ENCODE measurements at places on chromosomes 16 and 17.

DNA sequence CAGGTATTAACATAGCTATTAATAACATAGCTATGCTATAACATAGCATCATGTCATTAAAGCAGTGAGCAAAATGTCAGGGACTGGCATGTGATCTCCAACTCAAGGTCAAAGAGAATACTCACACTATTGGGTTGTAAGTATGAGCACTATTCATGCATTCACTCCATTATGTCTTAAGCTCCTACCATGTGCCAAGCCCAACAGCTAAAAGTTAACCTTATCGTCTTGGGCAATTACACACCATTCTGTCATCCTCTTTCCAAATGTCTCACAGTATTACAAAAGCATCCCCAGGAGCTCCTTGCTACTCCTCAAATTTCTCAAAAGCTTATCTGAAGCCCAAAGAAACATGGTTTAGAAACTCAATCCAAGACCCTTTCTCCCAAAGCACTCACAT, 22.0 kb upstream of the NOG start:
- peaks cover 4% of the 10 kb centered on the region for H3K27me3 ChIP-seq
- no peaks in the 10 kb centered on the region for H3K4me1 ChIP-seq
- no peak overlapping the region for H3K4me3 ChIP-seq
- no peak overlapping the region for H3K27ac ChIP-seq
- H3K36me3 ChIP-seq: no peaks in the 10 kb centered on the region

- H3K4me1 ChIP-seq: peaks cover 12% of the 10 kb centered on the region
- H3K27ac ChIP-seq: no peak overlapping the region
- no peaks in the 10 kb centered on the region for H3K36me3 ChIP-seq
These were observed 20.9 kb downstream of the ENGASE start for GRCh38 chr17:79095345-79096055.

DNA sequence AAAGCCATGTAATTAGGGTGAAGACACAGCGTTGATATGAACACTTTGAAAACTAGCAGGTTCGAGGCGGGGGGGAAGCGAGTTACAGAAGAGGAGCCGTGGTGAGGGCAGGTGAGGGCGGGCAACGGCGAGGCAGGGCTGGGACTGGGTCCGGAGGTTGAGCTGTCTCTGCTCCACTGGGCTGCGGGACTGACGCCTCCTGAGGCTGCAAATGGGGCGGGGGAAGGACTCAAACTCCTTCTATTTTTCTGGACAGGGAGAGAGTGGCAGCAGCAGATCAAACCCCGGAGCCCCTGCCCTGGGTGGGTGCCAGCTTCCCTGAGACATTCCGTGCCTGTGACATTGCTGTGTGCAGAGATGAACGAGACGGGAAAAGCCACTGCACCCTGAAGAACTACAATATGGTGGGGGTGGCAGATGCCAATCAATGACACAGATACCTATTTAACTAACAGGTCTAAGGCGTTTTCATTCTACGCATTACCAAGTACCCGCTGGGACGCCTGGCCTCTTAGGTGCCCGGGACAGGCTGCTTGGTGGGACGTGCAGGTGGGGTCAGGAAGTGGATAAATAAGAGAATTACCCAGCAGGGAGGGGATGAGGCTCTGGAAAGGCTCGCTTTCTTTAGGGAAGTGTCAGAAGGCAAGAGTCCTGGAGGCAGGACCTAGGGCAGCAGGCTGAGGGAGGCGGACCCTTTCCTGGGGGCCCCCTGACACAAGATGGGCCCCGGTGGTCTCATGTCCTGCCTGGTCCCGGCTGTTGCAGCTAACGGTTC, 30.4 kb downstream of the RPH3AL start:
- DNase-seq: no peak
- no peak overlapping the region for H3K27ac ChIP-seq
- H3K4me1 ChIP-seq: no peaks in the 10 kb centered on the region
- H3K27me3 ChIP-seq: no peaks in the 10 kb centered on the region
- H3K4me3 ChIP-seq: no peak overlapping the region
- H3K36me3 ChIP-seq: no peaks in the 10 kb centered on the region

- DNase-seq: no peak
- no peaks in the 10 kb centered on the region for H3K36me3 ChIP-seq
- H3K4me1 ChIP-seq: no peaks in the 10 kb centered on the region
These were observed 335.1 kb downstream of the HS3ST4 start for GRCh38 chr16:26026709-26027450.

GRCh38 chr16:11520442-11520841, 66.3 kb downstream of the LITAF start:
- H3K4me1 ChIP-seq: no peaks in the 10 kb centered on the region
- peaks cover 12% of the 10 kb centered on the region for H3K36me3 ChIP-seq
- no peak overlapping the region for H3K4me3 ChIP-seq
- no peaks in the 10 kb centered on the region for H3K27me3 ChIP-seq
- H3K27ac ChIP-seq: no peak overlapping the region

GRCh38 chr17:142102-142661, 4.8 kb downstream of the SCGB1C2 start:
- no peaks in the 10 kb centered on the region for H3K36me3 ChIP-seq
- peaks cover 14% of the 10 kb centered on the region for H3K27me3 ChIP-seq
- H3K4me3 ChIP-seq: no peak overlapping the region
- peak; percentile 49 for DNase-seq
- H3K4me1 ChIP-seq: no peaks in the 10 kb centered on the region
- no peak overlapping the region for H3K27ac ChIP-seq

- no peak for DNase-seq
- H3K27me3 ChIP-seq: peaks cover 5% of the 10 kb centered on the region
- no peaks in the 10 kb centered on the region for H3K36me3 ChIP-seq
These were observed 10.6 kb downstream of the CTRB1 start for GRCh38 chr16:75229172-75230031.

DNA sequence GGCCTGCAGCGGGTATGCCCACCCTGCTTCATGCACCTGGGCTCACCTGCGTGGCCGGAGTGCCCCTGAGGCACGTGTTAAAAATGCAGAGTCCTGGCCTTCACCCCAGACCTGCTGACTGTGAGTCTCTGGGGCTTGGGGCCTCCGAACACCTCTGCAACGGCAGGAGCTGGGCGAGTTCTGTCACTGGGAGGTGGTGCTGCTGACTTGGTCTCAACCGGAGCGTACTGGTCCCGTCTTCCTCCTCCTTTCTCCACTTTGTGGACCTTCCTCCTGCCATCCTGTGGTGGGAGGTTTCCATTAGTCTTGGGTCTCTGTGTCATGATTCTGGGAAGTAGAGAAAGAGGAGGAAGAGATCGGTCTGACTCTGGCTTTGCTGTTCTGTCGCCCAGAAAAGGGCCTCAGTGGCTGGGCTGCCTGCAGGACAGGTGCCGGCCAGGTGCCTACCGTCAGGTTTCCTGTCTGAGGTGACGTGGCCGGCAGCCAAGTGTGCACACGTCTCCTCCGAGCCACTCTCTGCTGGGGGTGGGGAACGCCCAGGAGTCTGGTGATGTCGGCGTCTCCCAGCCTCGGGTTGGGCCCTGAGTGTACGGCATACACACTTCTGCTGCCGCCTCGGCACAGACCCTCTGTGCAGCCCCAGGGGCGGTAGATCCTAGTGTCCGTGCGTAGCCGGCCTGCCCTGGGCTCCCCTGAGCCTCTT, 6.9 kb downstream of the TSC2 start:
- no peaks in the 10 kb centered on the region for H3K4me1 ChIP-seq
- H3K36me3 ChIP-seq: no peaks in the 10 kb centered on the region
- DNase-seq: no peak
- H3K27ac ChIP-seq: no peak overlapping the region
- no peak overlapping the region for H3K4me3 ChIP-seq

DNA sequence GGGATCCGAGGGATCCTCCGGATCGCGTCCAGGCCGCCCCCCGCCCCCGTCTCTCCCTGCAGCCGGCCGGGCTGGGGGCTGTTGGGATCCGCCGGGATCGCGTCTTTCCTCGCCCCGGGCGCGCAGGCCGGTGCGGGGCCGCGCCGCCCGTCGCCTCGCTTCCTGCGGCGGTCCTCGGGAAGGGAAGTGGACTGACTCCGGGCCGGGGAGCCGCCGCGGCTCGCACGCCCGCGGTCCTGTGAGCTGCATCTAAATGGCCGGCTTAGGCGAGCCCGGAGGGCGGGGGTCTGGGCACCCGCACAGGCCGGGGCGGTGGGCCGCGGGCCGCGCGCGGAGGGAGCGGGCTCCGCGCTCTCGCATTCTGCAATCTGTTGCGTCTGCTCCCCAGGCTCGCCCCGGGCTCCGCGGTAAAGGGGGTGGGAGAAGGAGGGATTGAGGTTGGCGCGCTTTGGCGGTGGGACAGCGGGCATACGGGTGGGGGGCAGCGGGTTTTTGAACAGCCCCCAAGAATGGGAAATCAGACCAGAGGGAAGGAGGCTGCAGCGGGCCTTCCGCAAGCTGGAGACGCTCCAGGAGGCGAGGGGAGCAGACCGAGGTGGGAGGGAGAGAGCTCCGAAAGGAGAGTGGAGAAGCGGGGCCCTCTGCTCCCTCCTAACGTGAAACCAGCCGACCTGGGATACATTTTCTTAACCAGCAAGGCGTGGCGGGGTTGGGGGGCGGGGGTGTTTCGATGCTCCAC, 2.2 kb downstream of the TMEM132E start:
- H3K4me1 ChIP-seq: peaks cover 17% of the 10 kb centered on the region
- no peak for DNase-seq
- peak overlapping the region; percentile 64 for H3K4me3 ChIP-seq
- no peak overlapping the region for H3K27ac ChIP-seq

GRCh38 chr16:11045441-11045840, 101.1 kb downstream of the CLEC16A start:
- H3K27ac ChIP-seq: peak overlapping the region; percentile 22

DNA sequence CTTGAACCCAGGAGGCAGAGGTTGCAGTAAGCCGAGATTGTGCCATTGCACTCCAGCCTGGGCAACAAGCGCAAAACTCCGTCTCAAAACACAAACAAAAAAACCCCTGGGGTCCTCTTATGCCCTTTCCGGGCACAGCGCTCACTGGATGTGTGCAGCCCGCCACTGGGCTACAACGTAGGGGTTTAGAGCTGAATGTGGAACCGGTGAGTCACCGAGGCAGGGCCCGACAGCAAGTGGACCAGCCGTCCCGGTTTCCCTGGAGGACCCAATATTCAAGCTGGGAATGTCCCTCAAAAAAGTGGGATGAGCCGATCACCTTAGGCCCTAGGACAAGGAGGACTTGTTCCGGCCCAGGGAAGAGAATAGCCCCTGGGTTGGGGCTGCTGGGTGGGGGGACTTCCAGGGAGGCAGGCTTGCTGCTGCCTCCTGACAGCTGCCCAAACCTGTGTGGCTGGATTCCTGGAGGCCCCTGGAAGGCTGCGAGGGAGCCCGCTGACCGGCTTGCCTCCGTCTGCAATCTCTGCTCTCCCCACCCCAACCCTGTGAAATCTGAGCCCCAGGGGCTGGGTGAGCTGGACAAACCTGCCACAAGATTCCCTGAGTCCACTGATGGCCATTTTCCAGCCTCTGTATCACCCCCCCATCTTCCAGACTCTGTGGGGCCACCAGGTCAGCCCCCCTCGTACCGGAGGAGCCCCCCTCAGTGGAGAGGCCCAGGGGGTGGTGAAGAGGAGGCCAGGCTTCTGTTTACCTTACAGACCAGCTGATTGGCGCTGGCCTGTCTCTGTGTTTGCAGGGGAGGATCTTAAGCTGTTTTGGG, 2.9 kb upstream of the CLDN9 start:
- no peak for DNase-seq
- no peak overlapping the region for H3K27ac ChIP-seq
- peaks cover 21% of the 10 kb centered on the region for H3K4me1 ChIP-seq
- no peak overlapping the region for H3K4me3 ChIP-seq
- peaks cover 8% of the 10 kb centered on the region for H3K27me3 ChIP-seq

- no peaks in the 10 kb centered on the region for H3K4me1 ChIP-seq
- peaks cover 24% of the 10 kb centered on the region for H3K36me3 ChIP-seq
- H3K27ac ChIP-seq: no peak overlapping the region
- H3K27me3 ChIP-seq: no peaks in the 10 kb centered on the region
- H3K4me3 ChIP-seq: no peak overlapping the region
These were observed 13.1 kb downstream of the SLC16A6 start for GRCh38 chr17:68277807-68278206.

DNA sequence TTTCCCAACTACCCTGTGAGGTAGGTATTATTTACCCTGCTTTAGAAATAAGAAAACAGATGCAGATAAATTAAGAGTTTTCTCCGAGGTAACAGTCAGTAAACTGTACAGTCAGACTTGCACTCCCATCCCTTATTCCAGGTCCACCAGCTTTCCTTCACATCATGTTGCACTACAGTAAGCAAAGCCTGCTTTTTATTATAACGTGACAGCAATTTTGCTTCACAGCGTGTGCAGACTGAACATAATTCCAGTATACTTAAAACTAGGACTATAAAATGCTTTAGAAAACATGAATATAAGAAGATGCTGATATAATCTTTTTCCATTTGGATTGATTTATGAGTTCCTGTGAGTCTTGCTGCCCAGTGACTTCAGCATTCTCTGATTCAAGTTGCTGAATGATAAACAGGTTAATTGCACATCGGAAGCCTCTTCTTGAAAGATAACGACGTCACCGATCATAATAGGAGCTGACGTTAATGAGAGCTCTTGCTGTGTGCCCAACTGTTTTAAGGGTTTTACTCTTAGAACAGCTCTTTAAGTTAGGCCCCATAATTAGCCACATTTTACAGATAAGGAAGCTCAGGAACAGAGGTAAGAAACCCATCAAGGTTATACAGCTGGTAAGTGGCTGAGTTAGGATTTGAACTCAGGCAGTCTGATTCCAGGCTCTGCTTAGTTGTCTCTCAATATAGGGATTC, 1.4 kb downstream of the LIG3 start:
- H3K27me3 ChIP-seq: no peaks in the 10 kb centered on the region

- H3K4me3 ChIP-seq: peak overlapping the region; percentile 19
- DNase-seq: peak; percentile 30
- peaks cover 5% of the 10 kb centered on the region for H3K36me3 ChIP-seq
- peaks cover 45% of the 10 kb centered on the region for H3K4me1 ChIP-seq
- peak overlapping the region; percentile 15 for H3K27ac ChIP-seq
- no peaks in the 10 kb centered on the region for H3K27me3 ChIP-seq
These were observed 42.3 kb downstream of the BPTF start for GRCh38 chr17:67867591-67867990.

GRCh38 chr17:51435641-51436091, 175.3 kb downstream of the UTP18 start:
- H3K4me1 ChIP-seq: peaks cover 34% of the 10 kb centered on the region
- no peak overlapping the region for H3K27ac ChIP-seq
- peak overlapping the region; percentile 51 for H3K4me3 ChIP-seq
- no peaks in the 10 kb centered on the region for H3K27me3 ChIP-seq

DNA sequence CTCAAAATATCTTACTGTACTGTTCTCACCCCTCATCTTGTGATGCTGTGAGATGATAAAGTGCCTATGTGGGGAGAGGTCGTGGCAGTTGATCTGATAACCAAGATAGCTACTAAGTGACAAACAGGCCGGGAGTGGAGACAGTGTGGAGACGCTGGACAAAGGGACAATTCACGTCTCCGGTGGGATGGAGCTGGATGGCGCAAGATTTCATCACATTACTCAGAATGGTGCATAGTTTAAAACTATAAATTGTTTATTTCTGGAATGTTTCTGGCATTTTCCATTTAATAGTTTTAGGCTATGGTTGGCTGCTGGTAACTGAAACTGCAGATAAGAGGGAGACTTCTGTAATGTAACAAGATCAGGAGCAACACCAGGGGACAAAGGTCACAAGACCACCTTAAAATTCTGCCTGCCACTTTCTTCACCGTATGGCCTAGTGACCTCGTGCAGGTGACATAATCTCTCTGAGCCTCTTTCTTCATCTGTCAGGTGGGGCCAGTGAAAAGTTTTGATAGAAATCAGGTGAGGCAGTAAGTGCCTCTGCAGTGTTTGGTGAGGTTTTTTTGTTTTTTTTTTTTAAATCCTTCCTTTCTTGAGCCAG, 54.4 kb upstream of the LGALS9 start:
- H3K4me1 ChIP-seq: peaks cover 99% of the 10 kb centered on the region
- peak overlapping the region; percentile 31 for H3K4me3 ChIP-seq
- peaks cover 9% of the 10 kb centered on the region for H3K36me3 ChIP-seq

- H3K27me3 ChIP-seq: no peaks in the 10 kb centered on the region
- no peak overlapping the region for H3K4me3 ChIP-seq
- peak overlapping the region; percentile 24 for H3K27ac ChIP-seq
- peaks cover 15% of the 10 kb centered on the region for H3K36me3 ChIP-seq
- DNase-seq: no peak
These were observed 86.3 kb upstream of the CACNG5 start for GRCh38 chr17:66748578-66748977.
